ENCODE measurements at places on chromosomes 4 and X.

DNA sequence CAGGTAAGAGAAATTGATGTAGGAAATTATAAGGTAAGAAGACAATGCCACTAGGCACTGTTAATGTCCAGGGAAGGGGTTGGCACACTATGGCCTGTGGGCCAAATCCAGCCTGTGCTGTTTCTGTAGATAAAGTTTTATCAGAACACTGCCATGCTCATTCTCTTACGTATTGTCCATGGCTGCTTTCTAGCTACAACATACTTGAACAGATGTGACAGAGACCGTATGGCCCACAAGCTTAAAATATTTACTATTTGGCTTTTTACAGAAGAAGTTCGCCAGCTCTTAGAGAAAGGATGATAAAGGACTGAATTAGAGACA, 168.0 kb downstream of the CDS1 start:
- DNase-seq = no peak

GRCh38 chrX:31545726-31546125, 473.9 kb upstream of the FTHL17 start:
- no peak for DNase-seq

DNA sequence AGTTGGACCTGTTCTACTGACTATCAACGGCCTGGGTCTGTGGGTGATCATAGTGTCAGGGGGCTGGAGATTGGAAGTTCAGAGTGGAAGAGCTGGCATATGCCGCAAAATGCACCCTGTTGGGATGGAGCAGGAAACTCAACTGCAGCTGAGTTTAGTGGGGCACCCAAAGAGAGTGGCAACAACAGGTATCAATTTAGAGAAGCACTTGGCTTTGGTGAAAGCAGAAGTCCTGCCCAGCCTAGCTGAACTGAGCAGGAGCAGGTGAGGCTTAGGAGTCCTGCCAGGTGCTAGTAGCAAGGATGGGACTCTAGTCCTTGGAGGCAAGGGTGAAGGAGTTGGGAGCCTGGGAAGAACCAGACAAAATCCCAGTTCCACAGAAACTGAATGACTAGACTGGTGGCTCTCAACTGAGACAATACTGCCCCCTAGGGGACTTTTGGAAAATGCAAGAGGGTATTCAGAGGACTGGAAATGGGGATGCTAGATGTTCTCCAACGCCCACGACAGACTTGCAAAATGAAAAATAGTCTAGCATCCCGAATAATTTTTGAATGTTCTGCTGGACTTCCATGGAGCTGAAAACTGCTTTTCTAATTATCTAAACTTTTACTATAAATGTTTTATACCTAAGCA, 49.4 kb downstream of the RTL9 start:
- no peak for DNase-seq

GRCh38 chr4:25068386-25068785, 37.6 kb upstream of the LGI2 start:
- no peak for DNase-seq

DNA sequence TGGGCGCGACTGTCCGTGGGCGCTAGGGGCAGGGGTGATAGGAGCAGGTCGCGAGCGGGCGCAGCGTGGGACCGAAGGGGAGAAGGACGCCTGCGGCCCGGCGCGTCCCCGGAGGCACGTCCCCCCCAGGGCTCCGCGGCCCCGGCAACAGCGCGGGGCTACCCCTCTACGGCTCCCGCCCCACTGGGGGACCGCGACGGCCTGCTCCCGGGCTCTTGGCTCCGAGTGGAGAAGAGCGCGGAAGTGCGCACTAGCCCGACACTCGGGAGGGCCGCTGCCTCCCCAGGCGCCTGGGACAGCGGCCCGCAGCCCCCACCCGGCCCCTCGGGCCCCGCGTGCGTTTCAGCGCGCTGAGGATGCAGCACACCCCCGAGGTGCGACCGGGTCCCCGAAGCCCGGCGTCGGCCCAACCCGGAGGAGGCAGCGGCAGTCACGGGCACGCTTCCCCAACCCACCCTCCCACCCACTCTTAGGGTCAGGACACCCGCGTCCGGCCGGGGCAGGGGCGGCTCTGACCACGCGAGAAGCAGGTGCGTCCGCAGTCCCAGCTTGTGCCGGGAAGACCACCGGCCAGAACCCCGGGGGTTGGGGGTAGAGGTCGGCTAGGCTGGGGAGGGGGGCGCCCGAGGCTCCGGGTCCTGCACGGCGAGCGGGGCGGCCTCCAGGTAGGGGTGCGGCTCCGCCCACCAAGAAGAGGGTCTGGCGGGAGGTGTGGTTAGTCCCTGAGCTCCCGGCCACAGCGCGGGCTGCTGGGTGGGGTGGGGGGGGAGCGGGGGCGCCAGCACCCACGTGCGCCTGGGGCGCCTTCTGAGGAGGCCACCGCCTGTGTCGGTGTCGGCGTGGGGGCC, 18.5 kb upstream of the NAT8L start:
- no peak for DNase-seq

DNA sequence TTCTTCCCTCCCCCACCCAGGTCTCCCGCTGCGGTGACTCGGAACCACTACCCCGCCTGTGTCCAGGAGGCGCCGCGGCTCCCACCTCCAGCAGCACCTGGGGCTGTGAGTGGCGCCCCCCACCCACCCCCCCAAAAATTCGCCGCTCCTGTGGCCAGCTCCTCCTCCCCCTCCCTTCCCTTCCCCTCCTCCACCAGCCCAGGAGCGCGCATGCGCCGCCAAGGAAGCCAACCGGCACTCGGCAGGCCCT, 278 bp downstream of the CLOCK start:
- no peak for DNase-seq

- DNase-seq = no peak
Measured at GRCh38 chr4:18937080-18937479, 915.5 kb upstream of the LCORL start.

DNA sequence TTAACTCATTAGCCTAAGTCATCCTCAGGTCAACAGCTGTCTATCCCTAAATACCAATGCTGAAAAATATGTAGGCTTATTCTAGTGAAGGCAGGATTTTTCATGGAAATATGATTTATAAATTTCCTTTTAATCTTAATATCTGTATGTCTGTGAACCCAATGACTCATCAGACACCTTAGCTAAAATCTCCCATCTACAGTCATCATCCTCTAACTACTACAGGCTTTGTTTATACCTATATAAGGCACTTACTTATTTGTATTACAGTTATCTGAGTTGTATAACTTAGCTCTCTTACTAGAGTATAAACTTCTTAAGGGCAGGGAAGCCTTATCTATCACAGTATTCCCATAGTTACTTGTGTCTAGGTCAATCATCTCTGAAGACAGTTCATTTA, 24.2 kb downstream of the AMMECR1 start:
- no peak for DNase-seq

- no peak for DNase-seq
Measured at GRCh38 chr4:27973056-27973455, 1112.4 kb downstream of the STIM2 start.

DNA sequence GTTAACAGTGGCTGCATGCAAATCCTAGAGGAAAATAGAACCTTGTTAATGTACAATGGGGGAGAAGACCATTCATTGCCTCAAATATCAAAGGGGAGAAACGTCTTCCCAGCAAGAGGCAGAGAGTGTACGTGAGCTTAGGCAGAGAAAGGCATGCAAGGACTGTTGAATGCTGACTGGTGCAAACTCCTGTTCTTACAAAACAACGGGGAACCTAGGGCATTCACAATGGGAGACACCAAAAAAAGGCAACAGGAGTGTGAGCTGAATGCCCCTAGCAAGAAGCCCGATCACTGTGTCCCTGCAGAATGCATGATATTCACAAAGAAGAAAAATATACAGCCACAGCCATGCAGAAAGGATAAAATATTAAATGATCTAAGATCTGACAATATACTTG, 184.9 kb downstream of the NSUN7 start:
- DNase-seq = no peak

DNA sequence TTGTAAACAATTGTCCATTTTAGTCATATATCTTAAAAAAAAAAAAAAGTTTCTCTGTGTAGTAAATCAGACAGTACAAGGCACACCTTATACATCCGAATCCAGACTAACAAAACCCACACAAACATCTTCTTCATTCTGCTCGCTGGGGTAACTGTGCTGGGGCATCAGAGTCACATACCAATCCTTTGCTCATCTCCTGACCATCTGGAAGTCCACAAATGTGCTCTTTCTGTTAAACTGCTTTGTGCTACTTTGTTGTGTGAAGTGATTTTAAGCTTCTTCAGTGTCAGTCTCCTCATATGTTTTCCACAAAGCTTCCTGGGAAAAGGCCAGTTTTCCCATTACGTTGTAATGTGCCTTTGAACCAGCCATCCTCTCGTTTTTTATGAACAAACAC, 86.2 kb upstream of the CBR4 start:
- DNase-seq = no peak

- DNase-seq = no peak
Measured at GRCh38 chr4:133014473-133015135, 134.5 kb upstream of the PCDH10 start.

- no peak for DNase-seq
Measured at GRCh38 chr4:139887962-139888735, 222.5 kb downstream of the MGST2 start.

GRCh38 chrX:12702509-12703091, 88.6 kb upstream of the PRPS2 start:
- no peak for DNase-seq

DNA sequence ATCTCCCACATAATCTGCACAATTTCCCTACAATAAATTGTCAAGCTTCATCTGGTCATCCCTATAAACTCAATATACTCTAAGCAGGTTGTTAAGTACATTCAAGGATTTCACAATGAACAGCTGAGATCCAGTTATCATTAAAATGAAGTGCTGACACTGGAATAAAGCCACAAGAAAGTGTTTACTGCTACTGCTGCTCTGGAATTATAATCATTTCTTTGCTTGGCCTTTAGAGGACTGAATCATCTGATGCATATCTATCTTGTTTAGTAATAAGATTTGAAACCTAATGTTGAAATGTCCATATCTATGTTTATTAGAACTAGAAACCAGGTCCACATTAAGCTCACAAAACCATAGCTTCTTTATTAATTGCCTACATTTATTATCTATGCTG, 338.6 kb upstream of the ZFP42 start:
- no peak for DNase-seq

DNA sequence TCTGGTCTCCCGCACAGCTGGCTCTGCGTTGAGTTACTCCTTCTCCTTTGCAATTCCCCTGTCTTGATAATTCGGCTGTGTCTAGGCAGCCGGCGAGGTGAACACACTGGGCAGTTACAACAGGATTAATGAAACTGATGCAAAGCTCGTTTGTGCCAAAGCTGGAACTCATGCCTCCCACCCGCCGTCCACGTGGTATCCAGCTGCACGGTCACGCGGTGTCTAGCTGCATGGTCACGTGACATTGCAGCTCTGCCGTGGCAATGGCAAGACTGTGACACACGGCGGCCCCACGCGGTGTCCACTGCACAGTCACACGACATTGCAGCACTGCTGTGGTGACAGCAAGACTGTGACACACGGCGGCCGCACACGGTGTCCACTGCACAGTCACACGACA, 31.2 kb upstream of the LRPAP1 start:
- no peak for DNase-seq

DNA sequence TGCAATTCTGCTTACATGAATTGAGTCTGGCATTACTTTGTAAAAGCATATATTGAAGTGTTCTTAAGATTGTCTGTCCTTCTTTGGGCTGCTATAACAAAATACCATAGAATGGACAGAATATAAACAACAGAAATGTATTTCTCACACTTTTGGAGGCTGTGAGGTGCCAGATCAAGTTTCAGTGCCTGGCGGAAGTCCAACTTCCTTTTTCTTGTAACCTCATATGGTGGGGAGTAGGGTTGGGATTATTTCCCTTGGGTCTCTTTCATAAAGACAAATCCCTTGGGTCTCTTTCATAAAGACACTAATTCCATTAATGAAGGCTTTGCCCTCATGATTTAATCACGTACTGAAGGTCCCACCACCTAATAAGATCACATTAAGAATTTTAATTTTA, 199.3 kb upstream of the GRID2 start:
- DNase-seq = no peak

DNA sequence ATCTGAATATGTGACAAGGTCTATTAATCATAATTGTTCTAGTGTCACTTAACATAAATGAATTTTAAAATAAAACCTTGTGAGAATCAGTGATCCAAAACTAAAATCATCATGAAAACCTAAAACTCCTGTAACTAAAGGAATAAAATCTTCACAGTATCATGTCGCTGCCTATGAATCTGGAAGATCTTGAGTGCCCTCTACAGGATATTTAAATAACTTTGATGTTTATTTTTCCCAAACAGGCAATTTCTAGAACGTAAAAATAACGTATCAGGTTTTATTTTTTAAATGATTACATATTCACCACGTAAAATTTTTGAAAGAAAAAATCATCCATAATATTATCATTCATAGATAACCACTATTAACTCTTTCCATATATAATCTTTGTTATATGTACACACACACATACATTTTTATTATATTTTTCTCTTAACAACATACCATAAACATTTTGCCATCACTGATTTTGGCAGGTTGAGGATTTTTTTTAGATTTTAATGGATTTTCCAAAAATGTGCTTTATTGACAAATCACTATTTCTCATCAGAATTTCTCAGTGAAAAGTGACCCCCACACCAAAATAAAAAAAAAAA, 79.6 kb downstream of the COMMD8 start:
- no peak for DNase-seq

- no peak for DNase-seq
Measured at GRCh38 chr4:147617841-147618691, 869 bp downstream of the TMEM184C start.

GRCh38 chr4:52942936-52943335, 80.8 kb downstream of the RASL11B start:
- DNase-seq = no peak

GRCh38 chr4:38500433-38500832, 163.6 kb upstream of the KLF3 start:
- DNase-seq = no peak

DNA sequence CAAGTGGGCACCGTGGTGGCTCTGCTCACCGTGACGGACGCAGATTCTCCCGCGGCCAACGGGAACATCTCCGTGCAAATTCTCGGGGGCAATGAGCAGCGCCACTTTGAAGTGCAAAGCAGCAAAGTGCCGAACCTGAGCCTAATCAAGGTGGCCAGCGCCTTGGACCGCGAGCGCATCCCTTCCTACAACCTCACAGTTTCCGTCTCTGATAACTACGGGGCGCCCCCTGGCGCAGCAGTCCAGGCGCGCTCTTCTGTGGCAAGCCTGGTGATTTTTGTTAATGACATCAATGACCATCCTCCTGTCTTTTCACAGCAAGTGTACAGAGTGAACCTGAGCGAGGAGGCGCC, 2.7 kb downstream of the FAT4 start:
- DNase-seq = no peak

- DNase-seq = no peak
Measured at GRCh38 chrX:123272630-123273029, 88.6 kb downstream of the GRIA3 start.

- DNase-seq = no peak
Measured at GRCh38 chr4:61318431-61318830, 118.3 kb downstream of the ADGRL3 start.

DNA sequence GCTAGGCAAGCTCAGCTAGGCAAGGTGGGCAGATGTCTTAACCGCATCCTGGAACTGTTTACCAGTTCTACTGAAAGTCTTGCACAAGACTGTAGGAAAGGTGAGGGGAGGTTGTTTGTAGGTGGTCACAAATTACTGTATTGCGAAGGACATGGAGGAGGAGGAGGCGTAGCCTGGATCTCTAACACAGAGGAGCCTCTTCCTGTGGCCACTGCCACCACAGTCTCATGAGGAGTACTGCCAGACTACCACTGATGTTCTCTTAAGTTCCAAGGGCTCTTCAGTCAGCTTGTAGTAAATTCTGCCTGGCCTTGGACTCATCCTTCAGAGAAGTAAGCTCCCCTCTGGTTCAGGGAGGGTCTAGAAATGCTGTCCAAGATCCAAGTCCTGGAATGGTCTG, 258.6 kb downstream of the FAT4 start:
- DNase-seq = no peak

GRCh38 chr4:137090951-137091350, 441.3 kb downstream of the PCDH18 start:
- DNase-seq = no peak
